ENCODE measurements at places on chromosomes 6 and 20.

DNA sequence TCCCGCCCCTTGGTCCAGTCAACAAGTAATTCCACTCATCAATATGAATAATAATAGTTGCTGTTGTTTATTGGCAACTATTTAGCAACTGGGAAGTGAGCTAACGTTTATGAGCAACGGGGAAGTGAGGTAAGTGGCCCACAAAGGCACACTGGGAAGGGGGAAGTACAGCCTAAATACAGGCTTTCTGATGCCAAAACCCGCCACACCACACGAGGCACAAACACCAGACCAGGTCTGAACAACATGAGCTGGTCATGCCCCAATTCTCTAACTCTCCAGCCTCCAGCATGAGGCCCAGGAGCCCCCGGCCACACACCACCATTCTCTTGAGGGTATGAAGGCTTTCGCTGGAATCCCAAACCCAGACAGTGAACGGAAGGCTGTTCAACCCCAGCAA is 50.8 kb downstream of the PREX1 start:
- no peak for DNase-seq

DNA sequence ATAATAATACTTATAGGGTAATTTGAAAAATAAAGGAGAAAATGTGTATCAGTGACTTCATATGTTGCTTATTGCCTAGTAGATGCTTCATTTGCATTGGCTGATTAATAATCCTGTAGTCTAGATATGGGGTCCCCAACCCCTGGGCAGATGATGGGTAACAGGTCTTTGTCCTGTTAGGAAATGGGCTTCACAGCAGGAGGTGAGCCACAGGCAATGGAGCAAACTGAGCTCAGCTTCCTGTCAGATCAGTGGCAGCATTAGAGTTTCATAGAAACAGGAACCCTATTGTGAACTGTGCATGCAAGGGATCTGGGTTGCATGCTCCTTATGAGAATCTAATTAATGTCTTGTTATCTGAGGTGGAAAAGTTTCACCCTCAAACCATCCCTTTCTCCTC is 1049.5 kb upstream of the EPHA7 start:
- no peak for DNase-seq

GRCh38 chr6:56608332-56608731 is 34.4 kb downstream of the DST start:
- no peak for DNase-seq

DNA sequence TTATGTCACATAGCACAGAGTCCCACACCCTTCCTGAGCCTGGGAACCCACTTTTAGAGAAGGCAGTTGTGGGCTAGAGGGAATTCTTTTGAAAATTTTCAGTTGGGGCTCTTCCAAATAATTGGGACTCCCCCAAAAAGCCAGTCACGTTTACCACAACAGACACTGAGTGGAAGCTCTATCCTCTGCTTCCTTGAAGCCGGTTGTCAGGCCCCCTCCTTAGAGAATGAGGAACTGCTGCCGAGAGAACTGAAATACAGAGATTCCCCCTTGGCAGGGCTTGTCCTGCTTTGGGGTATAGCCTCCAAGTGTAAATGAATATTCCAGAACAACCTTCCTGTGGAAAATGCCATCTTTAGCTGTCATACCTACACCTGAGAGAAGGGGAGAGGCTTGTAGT is 2.7 kb upstream of the JAG1 start:
- no peak for DNase-seq

DNA sequence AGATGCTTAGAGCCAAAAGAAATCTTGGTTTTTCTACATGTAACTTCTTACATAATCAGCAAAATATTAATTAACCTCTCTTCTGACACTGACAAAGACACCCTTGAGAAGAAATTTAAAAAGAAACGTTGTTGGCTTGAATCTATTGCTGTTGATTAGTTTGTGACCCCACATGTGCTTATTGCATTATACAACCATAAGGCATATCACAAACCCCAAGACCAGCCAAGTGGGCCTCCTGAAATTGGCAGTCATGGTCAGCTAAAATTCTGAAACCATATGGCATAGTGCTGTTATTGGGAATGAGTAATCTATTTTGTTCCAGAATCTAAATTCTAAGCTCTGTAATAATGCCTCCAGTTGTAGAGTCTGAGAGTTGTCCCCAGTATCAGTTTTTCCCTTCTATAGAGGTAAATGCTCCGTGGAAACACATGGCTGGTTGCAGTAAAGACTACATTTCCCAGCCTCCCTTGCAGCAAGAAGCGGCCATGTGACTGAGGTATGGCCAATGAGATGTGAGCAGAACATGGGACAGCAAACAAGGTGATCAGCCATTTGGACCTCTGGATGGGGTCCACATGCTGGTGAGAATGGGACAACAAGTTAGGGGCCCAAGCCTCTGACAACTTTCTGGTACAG is 42.3 kb upstream of the PTPN1 start:
- DNase-seq: peak; percentile 61

DNA sequence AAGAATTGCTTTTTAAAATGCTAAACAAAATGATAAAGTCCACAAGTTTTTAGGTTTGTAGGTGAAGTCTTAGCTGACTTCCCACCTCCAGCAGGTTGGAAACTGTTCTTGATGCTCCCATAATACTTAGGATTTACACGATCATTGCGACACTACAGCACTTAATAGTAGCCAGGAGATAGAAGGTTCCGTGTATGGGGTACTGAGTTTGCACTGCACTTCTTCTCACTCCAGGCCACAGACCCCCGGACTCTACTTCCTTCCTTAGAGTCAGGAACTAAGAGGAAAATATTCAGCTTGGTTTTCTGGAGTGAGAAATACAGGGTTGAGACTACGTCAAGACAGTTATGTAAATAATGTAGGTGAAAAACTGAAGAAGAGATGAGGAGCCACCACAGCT is 56.1 kb upstream of the SGK1 start:
- DNase-seq: no peak

- no peak for DNase-seq
Measured at GRCh38 chr6:166462461-166463135, 79.9 kb upstream of the MPC1 start.

GRCh38 chr6:151067684-151068596 is 171.8 kb upstream of the AKAP12 start:
- DNase-seq: peak; percentile 94

All from fibroblast of the aortic adventitia (primary cell).